GDM1 (cell line): ENCODE measurements at places on chromosomes 5 and 9.

DNA sequence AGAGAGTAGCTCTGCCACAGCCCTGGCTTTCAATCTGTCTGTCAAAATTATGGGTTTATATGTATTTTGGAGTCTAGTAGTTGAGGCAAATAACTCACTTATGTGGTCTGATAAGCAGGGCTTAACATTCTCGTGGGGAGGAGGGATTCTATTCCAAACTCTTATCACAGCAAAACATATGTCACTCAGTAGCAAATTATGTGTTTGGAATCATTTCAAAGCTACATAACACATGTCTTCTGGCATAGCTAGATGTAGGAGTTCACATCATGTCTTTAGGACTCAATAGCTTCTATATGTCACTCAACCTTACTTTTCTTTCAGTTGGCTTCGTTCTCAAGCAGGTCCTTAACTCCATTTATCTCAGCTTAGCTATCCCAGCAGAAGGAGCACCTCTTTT is 144.5 kb upstream of the SEMA6A start:
- DNase-seq = no peak

DNA sequence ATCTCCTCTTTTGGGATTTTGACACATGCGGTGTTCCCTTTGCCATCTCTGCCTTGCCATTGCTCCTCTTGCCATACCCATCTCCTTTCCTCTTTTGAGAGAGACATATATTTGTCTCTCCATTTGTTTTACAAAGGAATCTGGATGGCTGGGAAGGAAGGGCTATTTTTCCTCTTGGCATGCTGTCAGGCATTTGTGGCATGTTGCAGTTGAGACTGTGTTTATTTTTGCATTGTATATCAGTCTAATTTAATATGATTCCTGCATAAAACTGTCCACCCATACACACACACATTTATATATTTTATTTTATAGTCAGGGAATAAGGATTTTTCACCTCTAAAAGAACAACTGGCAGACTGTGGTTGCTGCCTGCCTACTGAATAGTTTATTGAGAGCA is 1105.8 kb upstream of the SEMA6A start:
- no peak for DNase-seq

DNA sequence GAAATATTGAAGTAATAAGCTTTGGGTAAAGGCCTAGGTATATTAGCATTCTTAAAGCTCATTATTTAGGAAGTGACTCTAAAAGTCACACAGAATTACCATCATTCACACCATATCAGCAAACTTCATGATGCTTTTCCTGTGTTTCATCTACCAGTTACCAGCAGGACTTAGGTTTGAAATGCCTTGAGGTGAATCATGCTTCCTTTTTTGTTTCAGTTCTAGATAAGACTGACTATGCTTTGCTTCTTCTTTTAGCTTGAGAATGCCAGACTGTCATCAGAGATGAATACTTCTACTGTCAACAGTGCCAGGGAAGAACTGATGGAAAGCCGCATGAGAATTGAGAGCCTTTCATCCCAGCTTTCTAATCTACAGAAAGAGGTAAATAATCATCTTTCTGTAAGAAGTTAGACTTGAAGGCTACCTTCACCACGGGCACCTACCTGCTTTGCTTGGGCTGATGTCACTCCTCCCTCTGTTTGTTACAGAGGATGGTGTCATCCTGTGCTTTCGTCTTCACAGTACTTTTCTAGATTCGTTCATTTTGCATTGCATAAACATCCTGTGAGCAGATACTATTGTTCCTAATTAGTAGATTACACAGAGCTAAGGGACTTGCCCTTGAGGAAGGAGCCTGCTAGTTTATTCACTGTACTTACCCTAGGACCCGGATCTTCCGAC is 34.7 kb downstream of the LMNB1 start:
- no peak for DNase-seq

- no peak for DNase-seq
Observed at GRCh38 chr5:4797445-4797844, 342.7 kb upstream of the ADAMTS16 start.

GRCh38 chr9:30575218-30575617 is 1809.2 kb upstream of the ACO1 start:
- DNase-seq = no peak
